Skin of body (tissue), 3 donors: ENCODE measurements at places on chromosomes 7 and 10. TPM values are rescaled to one million over a fixed set of nuclear protein-coding genes. Genes with fewer than 3 reads are reported as not detected.

The CRPPA gene
- 4.1 TPM for total RNA-seq

- DNase-seq: no peak
Observed at GRCh38 chr10:101183458-101184183, 45.6 kb downstream of the LBX1 start.

The LBX1 gene
- 0.20 TPM for total RNA-seq

DNA sequence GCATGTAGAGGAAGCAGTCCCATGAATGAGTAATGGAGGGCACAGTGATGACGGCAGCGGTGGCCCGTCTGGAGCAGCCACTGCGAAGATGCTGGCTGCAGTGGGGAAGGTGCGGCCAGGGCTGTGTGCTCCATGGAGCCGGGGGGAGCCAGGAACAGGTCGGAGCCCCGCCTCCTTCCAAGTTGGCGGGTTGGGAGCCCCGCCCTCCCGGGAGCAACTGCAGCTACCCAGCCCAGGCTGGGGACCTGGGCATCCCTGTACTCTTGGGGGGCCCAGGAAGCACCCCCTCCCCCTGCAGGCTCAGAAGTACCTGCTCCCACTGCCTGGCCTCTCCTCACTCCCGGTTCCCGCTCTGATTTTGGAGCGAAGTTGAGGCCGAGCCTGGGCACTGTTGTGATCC is 175.1 kb upstream of the ADCY1 start:
- DNase-seq: no peak

DNA sequence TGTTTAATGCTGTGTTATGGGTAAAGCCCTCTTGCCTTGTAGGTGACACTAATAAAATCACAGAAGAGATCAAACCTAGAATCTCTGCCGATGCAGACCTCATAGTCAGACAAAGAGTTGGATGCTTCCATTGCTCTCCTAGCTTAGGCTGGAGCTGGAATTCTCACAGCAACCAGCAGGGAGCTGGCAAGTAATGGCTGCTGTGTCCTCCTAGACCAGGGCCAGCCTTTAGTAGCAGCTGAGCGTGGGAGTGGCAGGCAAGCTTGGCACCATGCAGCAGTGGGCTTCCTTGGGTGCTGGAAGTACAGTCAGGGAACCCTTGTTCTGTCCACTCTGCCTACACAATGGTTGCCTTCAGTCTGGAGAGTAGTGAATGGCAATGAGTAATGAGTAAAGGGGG is 598.3 kb upstream of the GALNT17 start:
- DNase-seq: no peak

GRCh38 chr10:115871855-115872254 is 401.2 kb downstream of the GFRA1 start:
- DNase-seq: no peak

DNA sequence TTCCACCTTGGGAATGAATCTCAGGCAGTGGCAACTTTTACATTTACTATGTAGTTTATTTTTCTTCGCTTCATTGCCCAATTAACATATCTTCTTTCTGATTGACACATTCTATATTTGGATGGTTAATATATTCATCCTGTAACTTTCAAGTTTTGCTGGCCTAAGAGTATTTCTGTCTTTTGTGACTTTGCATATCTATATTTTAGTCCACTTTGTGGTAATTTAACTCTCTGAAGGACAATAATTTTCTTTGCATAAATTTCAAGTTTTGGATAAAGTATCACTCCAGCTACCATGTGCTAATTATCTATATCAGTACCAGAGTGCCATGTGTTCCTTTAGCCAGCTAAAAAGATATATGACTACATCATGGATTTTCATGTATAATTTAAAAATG is 151.5 kb upstream of the KAT6B start:
- no peak for DNase-seq

GRCh38 chr7:26633557-26633956 is 230.8 kb downstream of the SKAP2 start:
- DNase-seq: no peak

DNA sequence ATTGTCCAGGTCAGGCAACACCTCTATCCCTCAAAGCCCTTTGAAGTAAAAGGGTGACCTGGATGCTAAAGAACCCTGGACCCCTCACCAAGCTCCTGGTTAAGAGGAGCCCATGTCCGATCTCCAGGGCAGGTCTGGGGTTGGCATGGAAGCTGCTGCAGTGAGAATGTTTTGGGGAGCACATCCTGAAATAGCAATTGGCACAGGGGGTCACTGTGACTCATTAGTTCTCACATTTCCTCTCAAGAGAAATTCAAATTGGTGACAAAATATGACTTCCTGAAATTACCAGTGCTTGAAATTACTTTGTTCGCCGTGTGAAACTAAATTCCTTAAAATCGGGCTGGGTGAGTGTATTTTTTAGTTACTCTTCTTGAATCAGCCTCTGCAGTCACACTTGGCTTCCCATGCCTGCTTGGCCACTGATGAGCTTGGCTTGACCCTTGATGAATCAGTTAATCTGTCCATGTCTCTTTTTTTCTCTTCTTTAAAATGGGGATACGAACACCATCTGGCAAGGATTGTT is 18.8 kb upstream of the ARHGAP22 start:
- DNase-seq: no peak

The GLI3 gene
- total RNA-seq: 23.4 TPM

The SLC26A5 gene
- 0.20 TPM for total RNA-seq

DNA sequence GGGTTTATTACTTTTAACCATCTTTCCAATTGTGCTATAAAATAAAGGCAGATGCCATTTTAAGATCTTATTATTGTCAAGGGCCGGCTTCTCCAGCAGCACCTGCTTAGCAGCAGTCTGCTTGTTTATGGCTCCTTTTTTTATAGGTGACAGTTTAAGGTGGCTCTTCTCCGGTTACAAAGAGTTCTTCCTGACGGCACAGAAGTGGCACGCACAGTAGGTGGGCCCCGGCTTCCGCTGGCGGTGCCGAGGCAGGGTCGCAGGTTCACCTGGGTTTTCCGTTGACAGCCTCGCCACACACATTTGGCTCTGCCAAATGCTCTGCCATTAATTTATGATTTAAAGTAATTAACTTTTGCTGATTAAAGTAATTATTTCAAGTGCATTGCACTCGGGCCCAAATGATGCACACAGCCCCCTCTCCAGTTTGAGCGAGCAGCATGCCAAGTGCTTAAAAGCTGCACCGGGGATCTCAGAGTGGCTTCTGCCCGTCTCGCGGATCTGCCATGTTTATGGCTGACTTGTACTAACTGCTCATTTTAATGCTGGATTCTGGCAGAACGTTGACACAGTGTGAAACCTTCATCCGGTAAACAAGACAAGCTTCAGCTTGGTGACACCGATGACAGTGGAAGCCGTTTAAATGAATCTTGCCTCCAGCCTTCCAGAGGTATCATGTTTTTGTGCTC is 355.1 kb upstream of the MKI67 start:
- no peak for DNase-seq

DNA sequence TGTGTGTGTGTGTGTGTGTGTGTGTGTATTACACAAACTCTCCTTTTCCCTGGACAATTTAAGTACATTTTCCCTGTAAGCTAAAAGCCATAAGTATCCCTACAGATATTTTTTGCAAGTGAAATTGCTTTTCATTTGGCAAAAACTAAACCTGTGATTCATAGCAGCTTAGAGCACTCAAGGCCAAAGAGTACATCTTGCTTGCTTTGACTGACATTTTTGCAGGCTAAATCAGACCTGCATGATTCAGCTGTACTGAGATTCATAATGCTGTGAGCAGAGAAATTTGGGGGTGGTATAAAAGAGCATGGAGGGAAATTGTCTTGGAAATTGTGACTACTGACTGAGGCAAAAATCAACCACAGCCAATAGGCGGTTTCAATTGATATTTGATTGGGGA is 500.4 kb downstream of the GFRA1 start:
- DNase-seq: no peak

DNA sequence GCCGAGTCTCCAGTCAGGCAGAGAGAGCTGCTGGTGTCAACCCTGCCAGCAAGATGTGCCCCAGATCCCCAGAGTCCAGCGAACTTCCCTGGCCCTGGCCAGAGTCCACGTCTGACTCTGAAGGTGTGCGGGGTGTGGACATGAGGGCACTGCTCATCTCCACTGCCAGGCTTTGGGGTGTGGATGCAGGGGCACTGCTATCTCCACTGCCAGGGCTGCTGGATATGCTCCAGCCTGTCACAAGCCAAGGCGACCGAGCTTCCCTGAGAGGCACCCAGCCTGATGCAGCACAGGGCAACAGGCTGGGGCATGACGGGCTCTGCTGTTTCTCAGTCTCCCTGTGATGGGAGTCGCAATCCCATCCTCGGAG is 596.8 kb downstream of the PTPRN2 start:
- no peak for DNase-seq

The MYH16 gene
- total RNA-seq: not detected

DNA sequence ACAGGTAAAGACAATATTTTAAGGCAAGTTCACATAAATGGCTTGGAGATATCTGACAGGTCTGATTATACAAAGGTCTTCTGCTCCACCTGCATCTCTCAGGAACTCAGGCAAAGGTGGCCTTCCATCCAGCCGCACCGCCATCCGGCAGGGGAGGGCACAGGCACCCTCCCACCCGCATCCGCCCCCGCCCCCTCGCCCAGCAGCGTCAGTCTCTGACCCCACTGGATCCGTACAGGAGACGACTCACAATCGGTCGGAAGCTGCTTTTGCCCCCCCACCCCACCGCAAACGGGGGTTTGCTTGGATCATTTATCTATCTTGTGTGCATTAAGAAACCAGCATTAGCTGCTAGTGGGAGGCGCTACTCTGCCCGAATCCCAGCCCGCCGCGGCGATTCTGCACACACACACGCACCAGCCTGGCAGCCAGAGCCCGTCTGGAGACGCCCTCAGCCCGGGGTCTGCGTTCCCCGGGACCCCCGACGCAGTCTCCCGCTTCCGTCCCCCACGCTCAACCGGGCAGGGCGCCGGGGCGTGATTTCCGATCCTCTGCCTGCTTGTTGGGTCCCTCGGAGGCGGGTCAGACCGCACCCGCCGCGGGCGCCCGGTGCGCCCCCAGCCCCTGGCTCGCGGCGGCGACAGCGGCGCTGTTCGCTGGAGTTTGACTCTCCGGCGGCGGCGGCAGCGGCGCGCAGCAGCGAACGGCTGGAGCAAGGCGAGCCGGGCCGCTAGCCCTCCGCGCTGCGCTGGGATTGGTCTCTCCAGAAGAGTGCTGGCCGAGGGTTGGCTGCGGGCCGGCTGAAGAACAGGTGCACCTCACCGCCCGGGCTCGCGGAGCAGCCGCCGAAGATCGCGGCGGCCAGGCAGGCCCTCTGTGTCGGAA is 820 bp upstream of the NRG3 start:
- DNase-seq: peak; percentile 6

The MBL2 gene
- total RNA-seq: not detected

- DNase-seq: no peak
Observed at GRCh38 chr10:131095313-131095580, 216.3 kb downstream of the TCERG1L start.

The TRIM4 gene
- total RNA-seq: 19.1 TPM

The GPR22 gene
- total RNA-seq: 0.20 TPM

DNA sequence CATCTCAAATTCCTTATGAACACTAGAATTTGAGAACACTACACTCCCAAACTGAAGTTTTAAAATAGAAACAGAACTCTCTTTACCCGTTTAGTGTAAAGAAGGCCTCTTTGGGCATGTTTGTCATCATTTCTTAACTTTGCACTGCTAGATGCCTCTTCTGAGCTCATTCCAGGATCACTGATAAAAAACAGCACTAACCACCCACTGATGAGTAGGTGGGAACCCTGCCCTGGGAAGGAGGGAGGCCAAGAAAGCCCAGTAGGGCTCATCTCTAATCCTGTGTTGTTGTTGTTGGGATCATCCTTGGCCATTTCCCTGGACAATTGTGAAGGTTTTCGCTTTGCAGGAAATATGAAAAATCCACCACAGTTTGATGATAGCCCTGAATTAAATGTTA is 68.2 kb downstream of the CUBN start:
- DNase-seq: no peak

DNA sequence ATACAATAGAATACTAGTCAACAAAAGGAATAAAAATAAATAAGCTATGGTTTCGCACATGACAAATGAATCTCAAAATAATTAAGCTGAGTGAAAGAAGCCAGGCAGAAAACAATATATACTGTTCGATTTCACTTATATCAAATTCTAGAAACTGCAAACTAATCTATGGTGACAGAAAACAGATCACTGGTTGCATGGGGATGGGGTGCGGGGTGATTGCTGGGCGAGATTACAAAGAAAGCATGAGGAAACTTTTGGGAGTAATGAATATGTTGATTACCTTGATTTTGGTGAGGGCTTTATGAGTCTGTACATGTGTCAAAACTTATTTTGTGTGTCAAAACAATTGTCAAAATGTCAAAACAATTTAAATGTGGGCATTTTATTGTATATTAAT is 135.6 kb downstream of the GPR85 start:
- no peak for DNase-seq

DNA sequence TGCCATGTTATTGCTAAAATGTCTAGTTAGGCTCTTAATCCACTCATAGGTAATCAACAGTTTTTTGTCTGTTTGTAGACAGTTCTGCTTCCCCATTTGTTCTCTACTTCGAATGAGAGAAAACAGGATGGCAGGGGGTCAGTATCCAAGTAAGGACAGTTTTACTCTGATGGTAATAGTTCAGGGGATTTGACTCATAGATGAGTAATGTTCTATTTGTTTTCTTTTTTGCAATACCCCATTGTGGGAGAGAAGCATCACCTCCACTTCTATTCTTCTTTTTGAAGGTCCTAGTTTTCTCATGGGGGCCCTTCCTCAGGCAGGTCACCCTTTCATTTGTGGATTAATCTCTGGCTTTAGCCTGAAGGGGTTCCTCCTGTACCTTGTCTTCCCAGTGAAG is 13.9 kb downstream of the PCLO start:
- DNase-seq: no peak

The HTR5A gene
- total RNA-seq: not detected

- peak; percentile 37 for DNase-seq
Observed at GRCh38 chr7:115701141-115701540, 329.4 kb downstream of the TFEC start.
